ENCODE measurements at places on chromosomes 5 and 9.

DNA sequence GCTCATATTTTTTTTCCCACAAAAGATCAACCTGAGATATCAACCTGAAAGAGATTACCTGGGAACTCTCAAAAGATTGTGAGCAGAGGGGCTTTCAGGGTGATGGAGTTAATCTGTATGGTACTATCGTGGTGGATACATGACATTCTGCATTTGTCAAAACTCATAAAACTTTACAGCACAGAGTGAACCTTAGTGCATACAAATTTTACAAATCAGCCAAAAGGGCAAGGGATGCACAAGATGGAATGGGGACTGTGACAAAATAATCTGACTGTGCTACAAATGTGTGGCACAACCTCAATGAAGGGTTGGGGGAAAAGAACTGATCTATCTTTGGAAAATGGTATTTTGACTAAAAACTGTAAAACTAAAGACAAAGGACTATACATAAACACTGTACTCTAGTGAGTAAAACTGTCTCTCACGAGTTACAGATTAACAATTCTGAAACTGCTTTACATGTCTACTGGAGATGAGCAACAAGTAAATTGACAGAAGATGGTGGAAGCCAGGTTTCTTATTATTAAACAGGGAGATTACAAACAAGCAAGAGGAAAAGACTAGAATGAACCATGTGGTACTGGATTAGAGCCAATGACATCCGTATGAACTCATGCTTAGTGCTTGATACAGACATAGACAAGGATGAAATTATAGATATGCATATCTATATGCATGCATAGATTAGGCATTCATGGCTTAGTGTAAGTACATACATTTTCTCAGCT lies 24.8 kb upstream of the RLN1 start:
- DNase-seq = no peak

DNA sequence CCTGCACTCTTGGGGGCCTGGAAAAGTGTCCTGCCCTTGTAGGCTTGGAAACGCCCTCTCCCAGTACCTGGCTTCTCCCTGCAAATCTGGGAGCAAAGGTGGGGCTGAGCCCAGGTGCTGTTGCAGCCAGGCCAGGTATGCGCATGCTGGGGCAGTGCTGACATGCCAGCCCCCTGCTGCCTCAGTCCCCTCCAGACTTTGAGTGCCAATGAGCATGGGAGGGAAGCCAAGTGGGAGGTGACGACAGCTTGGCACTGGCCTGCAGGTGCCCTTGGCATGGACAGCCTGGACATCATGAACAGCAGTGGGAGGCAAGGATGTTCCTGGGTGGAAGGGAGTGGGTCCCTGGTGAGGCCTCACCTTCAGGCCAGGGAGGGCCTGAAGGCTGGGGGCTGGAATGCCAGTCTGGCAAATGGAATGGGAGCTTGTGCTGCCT lies 1494.4 kb upstream of the NUDT12 start:
- no peak for DNase-seq

GRCh38 chr9:137070906-137071275 lies 534 bp upstream of the SAPCD2 start:
- DNase-seq = peak; percentile 66

- DNase-seq = no peak
Measured at GRCh38 chr5:51622161-51622790, 239.0 kb downstream of the ISL1 start.

DNA sequence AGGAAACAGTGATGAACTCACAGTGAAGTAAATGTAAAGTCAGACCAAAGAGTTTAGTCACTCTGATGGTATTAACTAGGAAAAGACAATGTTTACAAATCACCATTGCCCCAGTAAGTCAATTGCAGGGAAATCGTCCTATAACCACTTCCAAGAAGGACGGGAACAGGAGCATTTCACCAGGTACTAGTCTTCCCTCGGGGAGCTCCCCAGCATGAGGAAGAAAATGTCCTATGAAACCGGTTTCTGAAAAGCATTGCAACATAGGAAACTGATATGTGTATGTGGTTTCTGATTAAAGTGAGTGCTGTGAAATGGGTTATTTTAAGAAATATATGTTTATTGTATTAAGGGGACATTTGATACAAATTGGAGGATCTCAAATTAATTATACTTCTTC lies 626.7 kb upstream of the ADAMTS16 start:
- no peak for DNase-seq

GRCh38 chr9:87300915-87301314 lies 196.8 kb upstream of the DAPK1 start:
- DNase-seq = no peak

DNA sequence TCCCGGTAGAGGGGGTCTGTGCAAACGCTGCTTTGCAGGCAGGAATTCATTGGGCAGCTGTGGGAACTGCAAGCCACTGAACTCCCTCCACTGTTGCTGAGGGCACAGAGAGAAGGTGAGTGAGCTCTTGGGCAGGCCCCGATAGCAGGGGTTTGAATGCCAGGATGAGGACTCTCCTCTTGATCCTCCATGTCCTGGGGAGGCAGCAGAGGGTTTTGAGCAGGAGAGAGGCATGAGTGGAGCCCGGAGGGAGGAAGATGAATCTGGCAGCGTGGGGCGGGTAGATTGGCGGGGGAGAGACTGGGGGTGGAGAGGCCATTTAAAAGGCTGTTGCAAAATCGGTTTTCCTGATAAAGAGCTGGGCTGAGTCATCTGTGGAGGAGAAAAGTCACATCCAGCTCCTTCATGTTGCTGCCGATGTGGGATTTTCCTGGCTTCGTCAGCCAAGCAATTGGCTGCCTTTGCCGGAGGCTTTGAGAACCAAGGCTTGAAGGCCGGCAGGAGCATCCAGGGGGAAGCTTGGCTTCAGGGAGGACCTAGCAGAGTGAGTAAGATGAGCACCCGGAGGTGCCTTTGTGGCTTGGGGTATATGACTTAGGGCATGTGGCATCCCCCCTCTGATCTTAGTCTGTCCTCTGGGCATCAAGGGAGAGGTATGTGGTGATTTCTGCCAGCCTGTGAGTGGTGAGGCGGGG lies at the start of gene SYNPO:
TSS of gene SYNPO (plus strand) at position 350 of the 695 bp plus-strand sequence. CDS start 7,616 bp downstream, outside the sequence.
- no peak for DNase-seq

GRCh38 chr5:135508496-135509005 lies 27.2 kb downstream of the NEUROG1 start:
- no peak for DNase-seq

DNA sequence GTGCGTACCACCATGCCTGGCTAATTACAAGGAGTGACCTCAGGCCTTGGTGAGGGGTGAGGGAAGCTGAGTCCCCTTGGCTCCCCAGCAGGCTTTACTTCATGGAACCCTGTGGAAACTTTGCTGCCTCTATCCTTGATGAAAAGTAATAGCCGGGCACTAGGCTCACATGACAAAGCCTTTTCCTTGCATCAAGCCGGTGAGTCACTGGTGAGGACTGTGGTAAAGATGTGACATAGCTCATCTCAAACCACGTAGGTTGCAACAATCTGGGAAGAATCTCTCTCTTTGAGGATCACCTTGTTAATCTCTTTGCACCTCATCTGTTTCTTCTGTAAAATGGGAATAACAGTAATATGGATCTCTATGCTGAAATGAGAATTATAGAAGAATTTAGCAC lies 116.3 kb upstream of the SLC25A48 start:
- no peak for DNase-seq

DNA sequence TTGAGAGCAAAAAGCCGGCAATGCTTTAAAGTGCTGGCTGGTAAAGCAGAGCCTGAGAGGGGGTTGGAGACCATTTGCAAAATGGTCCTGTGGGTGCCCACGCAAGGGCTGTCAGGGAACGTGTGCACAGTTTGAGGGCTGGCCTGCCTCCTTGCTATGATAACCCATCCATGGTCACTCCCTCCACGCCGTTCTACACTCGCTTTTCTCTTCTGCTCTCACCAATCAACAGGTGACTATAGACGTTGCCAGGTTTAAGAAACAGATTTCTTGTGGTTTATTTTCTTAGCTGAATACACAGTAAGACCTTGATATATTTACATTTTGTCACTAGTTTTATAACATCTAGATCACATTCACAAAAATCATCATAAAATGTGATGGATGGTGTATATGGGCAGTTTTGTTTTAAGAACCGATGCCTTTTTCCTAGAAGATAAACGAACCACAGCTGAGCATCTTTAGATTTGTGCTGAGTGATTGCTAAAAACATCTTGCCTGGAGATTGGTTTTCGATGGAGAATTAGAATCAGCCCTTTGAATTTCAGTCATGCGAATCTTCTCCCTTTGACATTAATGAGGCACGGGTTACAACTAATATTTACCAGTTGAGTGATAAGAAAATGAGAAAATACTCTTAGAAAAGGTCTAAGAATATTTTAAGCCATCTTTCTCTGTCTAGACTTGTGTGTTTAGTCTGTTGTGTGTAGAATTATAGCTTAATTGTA lies 13.9 kb downstream of the MAP1B start:
- DNase-seq = peak; percentile 21

- no peak for DNase-seq
Measured at GRCh38 chr9:127336086-127336485, 60.9 kb upstream of the SLC2A8 start.

DNA sequence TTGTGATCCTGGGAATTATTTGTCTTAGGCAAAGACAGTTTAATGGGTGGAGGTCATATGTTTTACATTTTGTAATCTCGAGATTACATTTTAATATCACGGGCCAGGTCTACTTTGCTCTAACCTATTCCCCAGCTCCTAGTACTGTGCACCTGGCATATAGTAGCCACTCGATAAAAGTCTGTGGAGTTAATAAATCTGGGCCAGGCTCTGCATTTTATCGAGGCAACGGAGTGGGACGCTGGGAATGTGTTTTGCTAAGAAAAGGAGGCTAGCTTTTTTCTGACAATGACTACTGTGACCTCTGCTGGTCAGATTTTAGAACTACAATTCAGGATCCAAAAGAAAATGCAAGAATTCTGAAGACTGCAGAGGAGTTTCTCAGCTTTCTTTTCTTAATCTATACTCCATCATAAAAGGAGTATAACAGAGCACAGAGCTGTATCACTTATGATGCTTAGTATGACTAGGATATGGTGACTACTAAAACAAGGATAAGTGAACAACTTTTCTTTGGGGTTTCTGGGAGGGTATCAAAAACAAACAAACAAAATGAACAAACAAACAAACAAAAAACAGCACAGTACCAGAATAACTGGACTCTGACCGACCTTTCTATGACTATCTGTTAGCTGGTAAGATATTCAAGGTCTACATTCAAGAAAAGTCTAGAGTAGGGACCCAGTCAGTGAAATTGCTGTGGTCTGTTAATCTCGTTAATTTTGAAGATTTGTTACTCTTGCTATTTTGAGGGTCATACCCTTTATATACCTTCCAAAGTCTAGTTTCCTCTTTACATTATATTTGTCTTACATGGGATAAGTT lies 46.1 kb upstream of the CER1 start:
- DNase-seq = peak; percentile 82

DNA sequence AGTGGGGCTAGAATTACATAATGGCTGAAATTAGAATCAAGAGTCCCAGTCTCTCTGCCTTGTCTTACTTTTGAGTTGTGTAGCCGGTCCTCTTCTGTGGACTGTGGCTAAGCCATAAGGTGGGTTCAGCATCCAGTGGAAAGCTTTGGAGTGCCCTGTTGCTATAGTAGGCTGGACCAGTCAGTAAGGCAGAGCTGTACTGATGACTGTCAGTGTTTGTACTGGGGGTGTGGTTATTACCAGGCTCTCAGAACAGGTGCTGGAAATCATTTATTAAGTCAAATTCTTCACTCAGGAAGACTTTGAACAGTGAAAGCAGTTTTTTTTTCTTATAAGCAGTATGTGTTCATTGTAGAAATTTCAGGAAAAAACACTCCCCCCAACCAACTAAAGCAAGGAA lies 129.4 kb downstream of the ZSWIM6 start:
- no peak for DNase-seq

DNA sequence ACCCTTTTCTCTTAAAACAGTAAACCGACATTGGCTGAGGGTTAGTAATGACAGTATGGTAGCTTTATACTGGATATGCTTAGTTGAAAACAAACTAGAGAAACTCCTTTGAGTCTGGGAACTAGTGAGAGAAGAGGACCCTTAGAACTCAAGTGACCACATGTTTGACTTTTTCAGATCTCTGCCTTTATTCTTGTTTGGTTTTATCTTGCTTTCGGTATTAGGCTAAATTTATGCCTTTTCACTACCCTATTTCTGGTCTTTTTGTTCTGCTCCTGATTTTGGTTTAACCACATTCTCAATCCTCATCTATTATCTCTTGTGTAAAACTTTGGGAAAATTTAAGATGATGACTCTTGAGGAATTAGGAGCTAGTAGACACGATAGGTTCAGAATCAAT lies 11.0 kb downstream of the SNAPC3 start:
- DNase-seq = no peak

DNA sequence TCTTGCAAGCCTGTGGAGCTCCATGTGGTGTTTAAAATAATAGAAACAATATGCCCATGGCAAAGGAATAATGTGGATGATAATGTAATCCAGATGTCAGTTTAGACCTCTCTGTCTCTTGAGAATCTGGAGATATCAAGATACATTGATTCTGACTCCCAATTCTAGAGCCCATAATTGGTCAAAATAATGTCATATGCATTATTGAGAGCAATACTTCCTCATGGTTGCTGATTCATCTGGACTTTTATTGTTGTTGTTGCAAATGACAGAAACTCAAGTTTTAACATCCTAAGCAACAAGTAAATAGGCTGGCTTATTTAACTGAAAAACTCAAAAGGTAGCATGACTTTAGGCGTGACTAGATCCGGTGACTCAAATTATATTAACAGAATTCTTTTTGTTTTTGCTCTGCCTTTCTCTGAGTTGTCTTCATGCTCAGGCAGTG lies 152.1 kb downstream of the PCSK1 start:
- no peak for DNase-seq

DNA sequence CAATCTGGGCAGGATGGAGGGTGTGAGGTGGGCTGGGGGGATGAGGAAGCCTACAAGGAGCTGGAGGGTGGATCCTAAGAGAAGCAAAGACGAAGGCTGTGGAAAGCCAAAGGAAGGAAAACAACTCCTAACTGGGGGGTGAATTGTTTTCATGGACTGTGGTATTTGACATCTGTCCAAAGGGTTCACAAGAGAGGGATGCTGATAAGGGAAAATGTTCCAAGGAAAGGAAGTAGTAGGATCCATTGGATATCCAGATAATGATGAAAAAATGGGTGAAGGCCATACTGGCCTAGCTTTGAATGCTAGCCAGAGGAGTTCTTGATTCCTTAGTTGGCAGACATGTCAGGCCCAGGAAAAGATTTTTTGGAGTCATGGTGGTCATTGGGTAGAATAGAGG lies 51.8 kb upstream of the FOXI1 start:
- no peak for DNase-seq

- no peak for DNase-seq
Measured at GRCh38 chr9:17757816-17758215, 178.9 kb downstream of the SH3GL2 start.

GRCh38 chr5:127941646-127942045 lies 141.9 kb upstream of the SLC12A2 start:
- no peak for DNase-seq

GRCh38 chr9:81250606-81251005 lies 438.7 kb downstream of the TLE1 start:
- no peak for DNase-seq

All from Karpas-422 (cell line).